ENCODE measurements at places on chromosomes 5 and 9. TPM values are rescaled to one million over a fixed set of nuclear protein-coding genes. Genes with fewer than 3 reads are reported as not detected.

Gene SLC6A18
- total RNA-seq: not detected

Gene CATSPER3
- total RNA-seq: 0.42 TPM

Gene ITK
- 0.05 TPM for total RNA-seq

Gene MLANA
- not detected for total RNA-seq

Gene C9orf152
- 0.05 TPM for total RNA-seq

Gene CCL27
- not detected for total RNA-seq
